ENCODE measurements at places on chromosomes 7 and 10.

DNA sequence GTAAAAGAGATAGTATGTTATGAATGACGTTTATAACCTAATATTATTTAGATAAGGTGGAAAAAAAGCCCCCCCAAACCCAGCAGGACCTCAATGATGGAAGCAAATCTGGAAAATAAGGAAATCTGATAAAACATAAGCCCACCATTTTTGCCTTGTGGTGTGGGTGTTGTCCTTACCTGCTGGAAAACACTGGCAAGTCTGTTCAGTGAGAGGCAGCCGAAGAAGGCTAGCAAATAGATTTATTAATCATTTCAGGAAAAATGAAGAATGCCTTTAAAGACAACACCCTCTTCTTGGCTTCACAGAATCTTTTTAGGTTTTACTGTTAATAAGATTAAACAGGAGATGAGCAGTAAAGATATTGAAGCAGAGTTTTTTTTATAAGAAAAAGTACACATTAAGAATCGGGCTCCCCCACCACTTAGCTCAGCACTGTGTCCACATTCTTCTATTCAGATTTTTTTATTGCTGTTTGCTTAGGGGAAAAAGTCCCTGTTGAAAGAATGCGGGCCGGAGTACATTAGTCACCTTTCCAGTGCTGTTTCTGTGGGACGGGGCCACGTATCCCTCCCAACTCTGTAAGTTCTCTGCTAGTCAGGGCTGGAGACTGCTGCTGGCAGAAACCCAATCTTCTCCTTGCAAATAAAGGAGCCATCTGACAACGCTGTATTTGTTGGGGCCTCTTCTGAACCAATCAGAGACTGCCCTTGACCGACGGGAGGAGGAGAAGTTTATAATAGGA is 104.1 kb downstream of the EVX1 start:
- no peak for DNase-seq

DNA sequence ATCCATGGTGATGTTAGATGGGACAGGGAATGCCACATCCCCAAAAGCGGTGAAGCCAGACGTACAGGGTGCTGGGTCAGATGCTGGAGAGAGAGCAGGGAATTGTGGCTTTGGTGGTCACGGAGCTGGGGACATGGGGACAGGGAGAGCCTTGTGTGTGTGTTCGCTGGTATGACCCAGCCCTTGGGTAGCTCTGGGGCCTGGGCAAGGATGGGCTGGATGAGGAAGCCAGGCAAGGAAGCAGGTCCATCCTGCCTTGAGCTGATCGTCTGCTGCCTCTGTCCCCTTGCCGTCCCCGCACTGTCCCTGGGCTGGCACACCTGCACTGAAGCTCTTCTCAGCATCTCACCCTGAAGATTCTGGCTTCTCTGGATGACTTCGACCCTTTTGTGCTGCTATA is 15.4 kb upstream of the CLDN4 start:
- no peak for DNase-seq

DNA sequence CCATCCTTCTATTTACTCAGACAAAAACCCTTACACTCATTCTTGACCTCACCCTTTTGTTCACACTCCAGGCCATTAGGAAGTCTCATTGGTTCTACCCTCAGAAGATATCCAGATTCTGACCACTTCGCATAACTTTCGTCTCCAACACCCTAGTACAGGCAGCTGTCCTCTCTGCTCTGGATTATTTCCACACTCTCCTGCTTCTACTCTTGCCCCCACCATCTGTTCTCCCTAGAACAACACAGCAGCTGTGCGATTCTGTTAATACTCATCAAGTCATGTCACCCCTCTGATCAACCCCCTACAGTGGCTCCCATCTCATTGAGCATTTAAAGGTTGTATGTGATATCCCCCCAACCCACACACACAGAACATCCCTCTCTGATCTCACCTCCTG is 15.5 kb upstream of the TRIL start:
- no peak for DNase-seq

GRCh38 chr10:18528292-18528691 is 123.1 kb downstream of the NSUN6 start:
- no peak for DNase-seq

DNA sequence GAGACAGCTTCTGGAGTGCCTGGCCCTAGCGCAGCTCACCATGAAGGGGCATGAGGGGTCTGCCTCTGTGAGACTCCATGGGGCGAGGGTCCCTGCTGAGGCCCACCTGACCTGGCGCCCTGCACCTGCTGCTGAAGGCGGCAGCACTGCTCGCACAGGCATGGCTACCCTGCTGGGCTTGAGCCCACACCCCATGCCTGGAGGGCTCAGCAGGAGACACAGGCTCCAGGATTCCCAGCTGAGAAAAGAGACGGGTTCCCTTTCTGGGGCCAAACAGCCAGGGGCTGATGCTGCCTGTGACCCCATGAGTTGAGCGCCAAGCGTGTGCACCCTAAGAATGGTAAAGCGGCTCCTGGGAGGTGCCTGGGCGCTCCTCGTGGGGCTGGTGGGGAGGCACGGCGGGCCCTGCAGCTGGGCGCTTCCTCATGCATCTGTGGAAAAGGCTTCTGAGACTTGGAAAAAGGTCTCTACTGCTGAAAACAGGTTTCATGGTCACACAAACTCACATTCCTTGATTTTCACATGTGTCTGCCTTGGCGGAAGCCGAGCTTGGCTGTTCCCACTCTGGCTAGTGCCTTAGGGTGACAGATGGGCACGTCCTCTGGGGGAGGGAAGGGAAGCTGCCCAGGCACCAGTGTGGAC is 233.4 kb downstream of the ZMYND11 start:
- no peak for DNase-seq

GRCh38 chr7:151244196-151244840 is 4.2 kb downstream of the SMARCD3 start:
- DNase-seq: peak; percentile 82

DNA sequence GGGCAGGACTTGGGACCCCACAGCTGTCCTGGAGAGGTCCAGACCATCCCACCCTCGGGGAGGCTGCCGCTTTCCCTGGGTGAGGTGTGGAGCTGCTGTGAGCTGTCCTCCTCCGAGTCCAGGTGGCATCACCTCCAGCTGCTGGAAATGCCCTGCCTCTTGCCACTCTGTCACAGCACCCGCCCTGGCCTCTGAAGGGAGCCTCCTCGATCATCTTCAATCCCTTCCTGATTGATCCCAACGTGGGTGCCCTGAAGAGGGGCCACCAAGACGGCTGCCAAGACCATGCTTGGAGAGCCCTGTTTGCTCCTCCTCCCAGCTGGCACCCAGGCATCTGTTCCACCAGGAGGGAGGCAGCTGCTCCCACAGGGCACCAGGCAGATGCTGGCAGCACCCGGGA is 4.6 kb downstream of the C10orf105 start:
- no peak for DNase-seq

- DNase-seq: no peak
Measured at GRCh38 chr10:114928818-114929217, 9.2 kb upstream of the TRUB1 start.

GRCh38 chr10:51344371-51344770 is 270.1 kb downstream of the PRKG1 start:
- no peak for DNase-seq

DNA sequence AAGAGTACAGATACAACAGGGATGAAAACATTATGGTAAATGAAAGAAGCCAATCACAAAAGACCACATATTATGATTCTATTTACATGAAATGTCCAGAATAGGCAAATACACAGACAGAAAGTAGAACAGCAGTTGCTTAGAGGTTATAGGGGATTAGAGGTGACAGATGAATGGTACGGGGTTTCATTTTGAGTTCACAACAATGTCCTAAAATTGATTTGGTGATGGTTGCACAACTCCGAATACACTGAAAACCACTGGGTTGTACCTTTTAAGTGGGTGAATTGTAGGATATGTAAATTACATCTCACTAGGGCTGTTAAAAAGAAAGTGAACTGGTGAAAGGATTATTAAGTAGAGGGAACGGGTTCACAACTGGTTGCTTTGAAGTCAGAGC is 76.3 kb upstream of the MRLN start:
- DNase-seq: peak; percentile 10

DNA sequence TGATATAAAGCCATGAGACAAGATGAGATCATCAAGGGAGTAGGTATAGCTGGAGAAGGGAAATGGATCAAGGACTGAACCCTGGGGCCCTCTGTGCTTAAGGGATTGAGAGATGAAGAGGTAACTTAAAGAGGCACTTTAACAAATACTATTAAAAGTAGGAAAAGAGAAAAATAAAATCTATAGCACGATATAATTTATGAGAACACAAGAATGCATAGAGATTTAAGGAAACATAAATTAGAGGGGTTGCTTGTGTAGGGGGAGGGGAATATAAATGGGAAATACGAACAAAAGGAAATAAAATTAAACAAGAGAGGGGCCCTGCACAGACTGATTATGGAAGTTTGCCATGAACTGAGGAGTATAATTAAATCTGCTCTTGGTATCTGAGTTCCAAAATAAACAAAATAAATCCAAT is 15.6 kb upstream of the LRRC17 start:
- DNase-seq: no peak

- DNase-seq: no peak
Measured at GRCh38 chr10:34830217-34830822, 15.2 kb upstream of the PARD3 start.

- DNase-seq: no peak
Measured at GRCh38 chr7:117951285-117951684, 78.0 kb upstream of the CTTNBP2 start.

GRCh38 chr10:47297866-47298540 is 2.0 kb upstream of the GDF10 start:
- no peak for DNase-seq

GRCh38 chr10:22335173-22335933 is 9.9 kb upstream of the SPAG6 start:
- DNase-seq: peak; percentile 75

GRCh38 chr7:80821771-80822319 is 97.0 kb downstream of the SEMA3C start:
- DNase-seq: no peak

GRCh38 chr10:76133597-76134255 is 702.3 kb downstream of the LRMDA start:
- DNase-seq: no peak

DNA sequence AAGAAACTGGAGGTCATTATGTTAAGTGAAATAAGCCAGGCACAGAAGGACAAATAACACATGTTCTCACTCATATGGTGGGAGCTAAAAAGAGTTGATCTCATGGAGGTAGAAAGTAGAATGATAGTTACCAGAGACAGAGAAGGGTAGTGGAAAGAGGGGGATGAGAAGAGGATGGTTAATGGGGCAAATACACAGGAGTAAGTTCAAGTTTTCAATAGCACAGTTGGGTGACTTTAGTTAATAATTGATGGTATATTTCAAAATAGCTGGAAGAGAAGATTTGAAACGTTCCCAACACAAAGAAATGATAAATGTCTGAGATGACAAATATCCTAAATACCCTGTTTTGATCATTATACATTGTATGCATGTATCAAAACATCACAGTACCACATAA is 261.8 kb downstream of the THSD7A start:
- no peak for DNase-seq

DNA sequence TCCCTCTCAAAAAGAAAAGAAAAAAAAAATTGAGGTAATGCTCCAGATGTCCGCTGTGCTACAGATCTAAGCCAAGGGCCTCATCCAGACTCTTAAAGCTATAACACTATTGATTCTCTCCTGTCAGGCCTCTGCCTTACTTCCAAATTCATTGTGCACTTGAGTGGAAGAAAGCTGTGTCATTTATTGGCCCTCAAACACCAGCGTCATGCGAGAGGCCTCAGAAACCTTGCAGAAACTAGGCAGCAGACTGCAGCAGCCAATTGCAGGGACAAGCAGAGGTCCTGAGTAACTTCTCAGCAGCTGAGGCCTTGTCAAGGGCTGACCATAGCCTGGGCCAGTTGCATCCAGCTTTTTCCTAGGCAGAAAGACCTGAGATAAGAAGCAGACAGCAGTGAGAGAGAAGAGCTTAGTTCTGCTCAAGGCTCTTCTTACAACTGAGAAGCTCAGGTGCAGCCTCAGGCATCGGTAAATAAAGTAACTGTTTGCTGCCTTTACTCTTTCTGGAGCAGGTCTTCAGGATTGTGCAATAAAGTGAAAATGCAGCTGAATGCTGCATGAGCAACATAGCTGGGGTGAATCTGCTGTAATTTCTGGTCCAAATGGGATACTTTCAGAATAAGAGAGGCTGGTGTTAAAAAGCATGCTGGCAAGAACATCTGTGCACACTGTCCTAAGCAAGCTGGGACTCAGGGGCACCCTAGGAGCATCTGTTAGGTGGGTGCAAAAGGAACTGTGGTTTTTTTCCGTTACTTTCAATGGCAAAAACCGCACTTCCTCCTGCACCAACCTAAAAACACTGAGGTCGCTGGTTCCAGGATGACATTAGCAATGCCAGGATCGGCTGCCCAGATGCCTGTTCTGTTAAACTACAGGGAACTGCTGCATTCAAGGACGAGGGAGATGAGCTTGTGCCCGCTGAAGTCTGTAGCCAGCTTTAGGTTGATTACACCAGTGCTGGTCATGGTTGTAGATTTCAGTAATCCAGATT is 181.8 kb upstream of the PFKP start:
- DNase-seq: no peak
